ENCODE measurements at places on chromosomes 2 and 18.
A peak's percentile ranks its signal among the peaks of the same experiment; 100 is the strongest.

DNA sequence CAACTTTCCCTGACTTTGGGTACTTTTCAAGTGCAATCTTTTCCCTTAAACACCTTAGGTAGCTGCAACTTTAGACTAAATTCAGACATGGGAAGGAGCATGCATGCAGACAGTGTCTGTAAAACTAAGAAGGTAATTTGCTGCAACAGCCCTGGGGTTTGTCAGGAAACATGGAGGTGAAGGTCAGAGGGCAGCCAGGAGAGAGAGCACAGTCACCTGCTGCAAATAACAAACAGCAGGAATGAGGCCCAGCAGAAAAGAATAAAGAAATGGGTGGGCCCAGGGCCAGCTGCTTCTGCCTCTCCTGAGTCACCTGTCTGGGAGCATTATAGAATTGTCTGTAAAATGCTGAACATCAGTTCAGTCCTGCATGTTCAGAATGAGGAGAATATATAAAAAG lies 35.2 kb downstream of the MTHFD2 start:
- H3K4me1 ChIP-seq: no peaks in the 10 kb centered on the region
- no peaks in the 10 kb centered on the region for H3K27me3 ChIP-seq
- no peak overlapping the region for H3K27ac ChIP-seq
- no peak overlapping the region for H3K4me3 ChIP-seq

- H3K36me3 ChIP-seq: no peaks in the 10 kb centered on the region
- H3K4me1 ChIP-seq: no peaks in the 10 kb centered on the region
Measured at GRCh38 chr18:57150828-57151227, 3.9 kb downstream of the BOD1L2 start.

GRCh38 chr2:33104726-33105125 lies 158.0 kb downstream of the LTBP1 start:
- H3K27ac ChIP-seq: no peak overlapping the region
- no peaks in the 10 kb centered on the region for H3K27me3 ChIP-seq
- DNase-seq: no peak
- no peak overlapping the region for H3K4me3 ChIP-seq
- no peaks in the 10 kb centered on the region for H3K36me3 ChIP-seq
- H3K4me1 ChIP-seq: no peaks in the 10 kb centered on the region

DNA sequence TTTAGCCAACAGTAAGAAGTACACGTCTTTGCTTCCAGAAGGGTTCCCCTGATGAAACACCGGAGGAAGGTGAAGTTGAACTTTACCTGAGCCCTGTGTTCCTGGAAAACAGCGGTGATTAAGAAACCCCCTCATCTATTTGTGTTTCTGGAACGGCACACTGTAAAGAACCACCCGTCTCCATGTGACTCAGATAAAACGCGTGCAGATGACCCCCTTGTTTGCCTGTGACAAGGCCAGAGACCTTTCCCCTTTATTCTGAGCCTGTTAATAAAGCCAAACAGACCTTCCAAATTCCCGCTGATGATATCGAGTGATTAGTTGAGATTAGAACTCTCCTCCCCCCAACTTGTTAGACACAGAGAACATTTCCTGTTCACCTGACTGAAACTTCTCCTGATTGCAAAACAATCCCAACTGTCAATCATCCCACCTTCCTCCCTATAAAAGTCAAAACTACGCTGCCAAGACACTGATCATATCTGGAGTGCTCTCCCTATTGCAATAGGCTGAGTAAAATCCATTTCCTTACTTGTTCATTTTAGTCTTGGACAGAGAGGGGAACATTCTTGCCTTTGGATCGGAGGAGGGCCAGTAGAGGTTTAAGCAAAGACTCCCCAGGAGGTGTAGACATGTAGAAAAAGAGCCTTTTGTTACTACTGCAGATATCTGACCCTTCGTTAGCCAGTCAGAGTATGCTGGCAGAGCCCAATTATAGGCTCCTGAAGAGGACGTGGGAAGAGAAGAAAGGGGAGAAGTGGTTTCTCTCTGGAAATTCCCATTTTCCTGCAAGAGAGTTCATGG lies 914 bp upstream of the IWS1 start:
- H3K27ac ChIP-seq: peak overlapping the region; percentile 95
- DNase-seq: no peak
- H3K4me3 ChIP-seq: peak overlapping the region; percentile 97
- H3K27me3 ChIP-seq: no peaks in the 10 kb centered on the region
- no peaks in the 10 kb centered on the region for H3K36me3 ChIP-seq

DNA sequence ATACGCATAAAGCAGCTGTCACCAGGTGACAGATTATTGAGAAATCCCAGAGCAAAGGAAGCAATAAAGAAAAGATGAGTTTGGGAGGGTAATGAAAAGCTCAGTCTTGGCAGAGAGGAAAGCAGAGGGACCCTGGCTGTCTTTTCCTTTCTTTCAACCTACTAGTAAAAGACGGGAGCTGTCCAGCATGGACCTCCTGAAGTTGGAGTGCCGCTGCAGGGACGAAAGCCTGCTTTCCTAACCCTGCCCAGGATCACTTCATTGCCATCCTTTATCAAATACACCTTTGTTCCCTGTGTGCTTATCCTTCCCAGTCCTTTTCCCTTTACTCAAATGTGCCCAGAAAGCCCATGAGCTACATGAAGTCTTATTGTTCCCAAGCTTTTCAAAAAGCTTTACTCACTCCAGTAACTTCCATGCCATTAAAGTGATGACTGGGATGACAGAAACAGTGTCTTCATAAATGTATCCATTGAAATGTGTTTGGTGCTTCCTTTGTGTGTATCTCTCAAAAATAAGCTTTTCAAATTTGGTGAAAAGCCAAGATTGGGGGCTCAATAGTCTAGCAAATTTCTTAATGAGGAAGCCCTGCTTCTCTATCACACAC lies 3.7 kb upstream of the SPR start:
- peaks cover 6% of the 10 kb centered on the region for H3K4me1 ChIP-seq
- H3K27ac ChIP-seq: no peak overlapping the region
- H3K4me3 ChIP-seq: no peak overlapping the region
- H3K27me3 ChIP-seq: no peaks in the 10 kb centered on the region

- H3K27ac ChIP-seq: no peak overlapping the region
- no peaks in the 10 kb centered on the region for H3K27me3 ChIP-seq
- DNase-seq: no peak
- H3K36me3 ChIP-seq: no peaks in the 10 kb centered on the region
Measured at GRCh38 chr2:30455114-30455738, 8.2 kb downstream of the LCLAT1 start.

- no peak overlapping the region for H3K27ac ChIP-seq
- no peaks in the 10 kb centered on the region for H3K36me3 ChIP-seq
- no peaks in the 10 kb centered on the region for H3K4me1 ChIP-seq
- H3K4me3 ChIP-seq: no peak overlapping the region
- no peaks in the 10 kb centered on the region for H3K27me3 ChIP-seq
- no peak for DNase-seq
Measured at GRCh38 chr2:226883296-226883795, 47.5 kb downstream of the RHBDD1 start.

DNA sequence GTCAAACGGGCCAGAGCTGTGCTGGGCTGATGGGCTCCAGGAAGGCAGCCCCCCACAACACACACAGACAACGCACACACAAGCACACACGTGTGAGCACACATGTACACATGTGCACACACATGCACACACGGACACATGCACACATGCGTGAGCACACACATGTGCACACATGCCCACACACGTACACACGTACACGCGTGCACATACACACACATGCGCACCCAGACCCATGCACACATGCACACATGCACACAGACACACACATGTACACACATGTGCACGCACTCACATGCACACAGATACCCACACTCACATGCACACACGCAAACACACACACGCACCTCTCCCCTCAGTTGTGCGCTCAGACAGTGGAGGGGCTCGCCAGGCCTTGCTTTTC lies 31.2 kb upstream of the HPCAL1 start:
- H3K36me3 ChIP-seq: no peaks in the 10 kb centered on the region
- H3K27ac ChIP-seq: no peak overlapping the region
- no peaks in the 10 kb centered on the region for H3K4me1 ChIP-seq
- DNase-seq: no peak

GRCh38 chr2:98708396-98709186 lies 22.3 kb downstream of the MGAT4A start:
- no peaks in the 10 kb centered on the region for H3K27me3 ChIP-seq
- peaks cover 3% of the 10 kb centered on the region for H3K4me1 ChIP-seq
- H3K4me3 ChIP-seq: no peak overlapping the region
- H3K27ac ChIP-seq: peak overlapping the region; percentile 44

DNA sequence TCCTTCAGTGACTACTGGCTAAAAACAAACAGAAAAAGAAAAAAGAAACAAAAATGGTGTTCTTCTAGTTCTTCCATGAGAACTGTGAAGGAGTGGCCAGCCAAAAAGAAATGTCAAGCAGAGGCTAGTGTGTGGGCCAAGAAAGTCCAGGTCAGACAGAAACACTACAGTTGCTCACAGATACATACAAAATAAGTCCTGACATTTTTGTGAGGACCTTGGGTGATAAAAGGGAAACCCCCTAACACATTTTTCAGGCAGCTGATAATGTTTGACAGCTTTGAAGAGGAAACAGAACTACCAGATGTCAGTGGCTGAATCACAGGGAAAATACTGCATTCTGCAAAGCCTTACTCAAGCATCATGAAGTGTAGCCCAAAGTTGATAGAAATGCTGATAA lies 28.1 kb downstream of the ARHGAP25 start:
- no peak overlapping the region for H3K4me3 ChIP-seq
- H3K36me3 ChIP-seq: no peaks in the 10 kb centered on the region
- no peaks in the 10 kb centered on the region for H3K27me3 ChIP-seq
- H3K27ac ChIP-seq: no peak overlapping the region
- H3K4me1 ChIP-seq: peaks cover 4% of the 10 kb centered on the region
- no peak for DNase-seq

DNA sequence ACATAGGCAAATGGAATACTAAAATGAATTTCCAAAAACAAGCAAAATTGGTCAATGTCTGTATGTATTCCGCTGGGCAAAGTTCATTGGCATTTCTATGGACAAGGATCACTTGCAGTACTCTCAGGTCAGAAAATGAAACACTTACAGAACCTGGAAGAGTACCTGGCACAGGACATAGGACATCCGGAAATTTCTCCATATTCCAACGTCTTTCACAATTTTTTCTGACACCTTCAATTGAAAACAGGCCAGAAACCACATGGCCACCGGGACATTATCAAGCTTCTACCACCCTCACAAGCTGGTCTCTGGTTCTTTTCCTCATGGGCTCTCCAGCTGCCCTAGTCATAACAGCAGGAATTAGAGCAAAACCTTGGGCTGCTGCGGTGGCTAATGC lies 96.9 kb upstream of the MSH6 start:
- no peaks in the 10 kb centered on the region for H3K4me1 ChIP-seq
- DNase-seq: no peak
- no peak overlapping the region for H3K4me3 ChIP-seq
- H3K36me3 ChIP-seq: no peaks in the 10 kb centered on the region
- H3K27me3 ChIP-seq: no peaks in the 10 kb centered on the region

- H3K4me3 ChIP-seq: no peak overlapping the region
- no peaks in the 10 kb centered on the region for H3K36me3 ChIP-seq
- no peaks in the 10 kb centered on the region for H3K27me3 ChIP-seq
- no peak for DNase-seq
Measured at GRCh38 chr2:54053830-54054229, 61.6 kb upstream of the ACYP2 start.

DNA sequence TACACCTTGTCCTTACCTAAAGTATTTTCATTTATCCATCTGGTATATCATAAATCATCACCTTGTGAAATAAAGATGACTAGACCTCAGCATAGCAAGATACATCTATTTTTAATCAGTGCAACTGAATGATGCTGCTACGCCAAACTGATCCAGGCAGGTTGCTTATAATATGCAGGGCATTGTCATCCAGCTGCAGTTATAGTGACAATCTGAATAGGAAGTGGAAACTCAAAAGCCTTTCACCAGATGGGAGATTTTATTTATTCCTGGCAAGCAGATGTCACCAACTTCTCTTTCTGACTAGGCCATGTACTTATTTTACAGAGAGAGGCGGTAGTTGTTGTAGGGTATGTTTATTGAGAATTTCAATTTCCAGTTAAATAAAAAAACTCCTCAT lies 747.3 kb downstream of the ADCYAP1 start:
- no peaks in the 10 kb centered on the region for H3K27me3 ChIP-seq
- H3K4me3 ChIP-seq: no peak overlapping the region
- no peak for DNase-seq
- H3K36me3 ChIP-seq: no peaks in the 10 kb centered on the region
- no peaks in the 10 kb centered on the region for H3K4me1 ChIP-seq

- no peak for DNase-seq
- H3K27ac ChIP-seq: no peak overlapping the region
Measured at GRCh38 chr2:19944205-19944845, 42.5 kb upstream of the TTC32 start.

DNA sequence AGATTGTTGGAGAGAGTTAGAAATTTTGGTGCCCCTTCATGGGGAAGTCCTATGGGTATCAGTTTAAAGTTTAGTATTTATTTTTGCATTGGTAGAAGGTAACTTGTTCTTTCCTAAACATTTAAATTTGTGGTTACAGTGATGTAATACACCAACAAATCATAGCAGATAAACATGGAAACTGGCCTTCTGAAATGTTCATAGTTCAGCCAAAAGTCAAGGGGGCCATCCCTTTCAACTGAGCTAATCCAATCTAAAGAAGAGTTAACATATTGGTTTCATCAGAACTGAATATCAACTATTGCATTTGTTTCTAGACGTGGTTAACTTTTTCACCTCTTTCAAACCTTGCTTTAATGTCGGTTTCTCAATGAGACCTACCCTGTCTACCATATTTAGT lies 46.3 kb downstream of the PPP1R1C start:
- no peaks in the 10 kb centered on the region for H3K36me3 ChIP-seq
- no peak overlapping the region for H3K27ac ChIP-seq
- H3K4me3 ChIP-seq: no peak overlapping the region
- no peaks in the 10 kb centered on the region for H3K4me1 ChIP-seq

DNA sequence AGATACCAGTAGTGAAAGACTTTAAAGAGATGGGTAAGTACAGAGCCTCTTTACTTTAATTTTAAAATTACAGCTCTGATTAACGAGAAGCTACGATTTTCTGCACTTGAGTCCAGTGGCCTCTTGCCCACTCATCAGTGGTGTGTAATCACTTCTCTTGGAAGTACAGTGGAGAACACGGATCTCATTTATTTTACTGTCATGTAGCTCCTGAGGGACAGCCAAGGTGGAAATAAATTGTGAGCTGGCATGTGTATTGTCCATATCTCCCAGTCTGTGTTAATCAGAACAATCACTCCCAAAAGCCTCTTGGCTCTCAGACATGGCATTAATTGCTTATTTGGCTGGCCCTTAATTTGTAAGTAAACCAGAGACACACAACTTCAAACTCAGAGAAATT lies 69.4 kb downstream of the LOXHD1 start:
- no peaks in the 10 kb centered on the region for H3K4me1 ChIP-seq
- no peaks in the 10 kb centered on the region for H3K27me3 ChIP-seq
- H3K4me3 ChIP-seq: no peak overlapping the region

- no peak overlapping the region for H3K27ac ChIP-seq
- H3K4me3 ChIP-seq: no peak overlapping the region
- no peak for DNase-seq
Measured at GRCh38 chr2:128500138-128500800, 181.6 kb upstream of the HS6ST1 start.

DNA sequence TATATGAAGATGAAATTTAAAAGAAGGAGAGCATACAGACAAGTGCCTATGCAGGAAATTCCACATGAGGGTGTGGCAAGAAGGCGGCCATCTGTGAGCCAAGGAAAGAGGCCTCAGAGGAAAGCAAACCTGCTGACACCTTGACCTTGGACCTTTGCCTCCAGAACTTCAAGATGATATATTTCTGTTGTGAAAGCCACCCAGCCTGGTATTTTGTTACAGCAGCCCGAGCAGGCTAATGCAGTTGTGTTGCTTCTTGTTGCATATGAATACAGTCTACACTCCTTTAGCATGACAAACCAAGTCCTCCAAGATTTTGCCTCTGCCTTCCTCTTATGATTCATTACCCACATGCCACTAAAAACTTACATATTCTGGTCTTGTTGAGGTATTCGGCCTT lies 374.8 kb upstream of the TRIB2 start:
- H3K27me3 ChIP-seq: no peaks in the 10 kb centered on the region
- H3K36me3 ChIP-seq: no peaks in the 10 kb centered on the region
- no peak for DNase-seq
